ENCODE measurements at places on chromosomes 4 and X.

- no peak for DNase-seq
These were observed 80.9 kb upstream of the TLR3 start for GRCh38 chr4:185987961-185988627.

DNA sequence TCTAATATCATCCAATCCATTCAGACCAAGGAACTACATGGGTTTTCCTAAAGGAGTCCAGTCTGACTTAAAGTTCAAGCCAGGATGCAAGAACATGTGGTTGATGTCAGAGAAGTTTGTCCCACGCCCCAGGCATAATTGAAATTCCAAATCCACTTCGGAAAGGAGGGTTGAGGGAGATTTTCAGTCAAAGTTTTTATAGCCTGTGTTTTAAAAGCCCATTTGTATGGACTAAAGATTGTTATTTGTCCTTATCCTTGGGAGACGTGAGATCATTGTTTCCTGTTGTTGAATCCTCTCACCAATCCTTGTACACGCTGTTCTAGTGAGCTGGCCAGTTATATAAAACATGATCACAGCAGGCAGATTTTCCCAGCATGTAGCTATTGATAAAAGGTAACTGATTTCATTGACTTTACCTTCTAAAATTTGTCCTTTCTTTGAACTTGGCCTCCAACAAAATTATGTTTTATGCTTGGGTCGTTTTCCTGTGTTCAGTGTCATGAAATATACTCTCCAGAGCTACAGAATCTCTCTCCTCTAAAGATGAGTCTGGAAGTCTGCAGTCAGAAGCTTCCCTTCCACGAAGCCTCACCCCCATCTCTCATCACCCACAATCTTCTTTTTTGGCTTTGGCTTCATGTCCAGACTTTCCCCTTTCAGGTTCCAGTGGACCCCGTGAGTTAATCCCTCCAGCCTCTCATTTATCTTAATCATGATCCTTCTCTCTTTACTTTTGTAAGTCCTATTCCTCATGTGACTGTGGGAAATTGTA lies 92.9 kb downstream of the ATP10D start:
- no peak for DNase-seq

DNA sequence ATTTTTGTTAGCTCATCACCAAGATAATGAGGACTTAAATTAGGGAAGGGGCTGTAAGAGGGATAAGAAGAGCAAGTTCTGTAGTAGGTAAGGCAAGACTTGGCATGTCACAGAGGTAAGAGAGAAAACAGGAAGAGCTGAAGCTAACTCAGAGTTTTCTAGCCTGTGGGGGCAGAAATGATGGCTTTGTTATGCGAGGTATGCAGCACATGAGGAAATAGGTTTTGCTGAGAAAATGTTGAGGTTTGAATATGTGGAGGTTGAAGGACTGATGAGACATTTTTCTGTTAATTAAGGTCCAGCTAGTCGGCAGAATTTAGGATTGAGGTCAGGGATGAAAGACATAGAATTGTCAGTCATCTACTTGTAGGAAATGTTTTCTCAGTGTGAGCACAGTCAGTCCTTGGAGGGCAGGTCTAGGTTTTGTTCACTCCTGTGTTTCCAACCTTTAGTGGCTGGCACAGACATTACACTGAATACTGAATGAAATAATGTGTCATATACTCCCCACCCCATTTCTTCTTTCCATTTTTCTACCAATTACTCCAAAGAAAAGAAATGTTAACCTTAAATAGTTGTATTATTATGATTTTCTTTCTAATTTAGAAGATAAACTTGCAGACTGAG lies 154.0 kb upstream of the AADAT start:
- no peak for DNase-seq

DNA sequence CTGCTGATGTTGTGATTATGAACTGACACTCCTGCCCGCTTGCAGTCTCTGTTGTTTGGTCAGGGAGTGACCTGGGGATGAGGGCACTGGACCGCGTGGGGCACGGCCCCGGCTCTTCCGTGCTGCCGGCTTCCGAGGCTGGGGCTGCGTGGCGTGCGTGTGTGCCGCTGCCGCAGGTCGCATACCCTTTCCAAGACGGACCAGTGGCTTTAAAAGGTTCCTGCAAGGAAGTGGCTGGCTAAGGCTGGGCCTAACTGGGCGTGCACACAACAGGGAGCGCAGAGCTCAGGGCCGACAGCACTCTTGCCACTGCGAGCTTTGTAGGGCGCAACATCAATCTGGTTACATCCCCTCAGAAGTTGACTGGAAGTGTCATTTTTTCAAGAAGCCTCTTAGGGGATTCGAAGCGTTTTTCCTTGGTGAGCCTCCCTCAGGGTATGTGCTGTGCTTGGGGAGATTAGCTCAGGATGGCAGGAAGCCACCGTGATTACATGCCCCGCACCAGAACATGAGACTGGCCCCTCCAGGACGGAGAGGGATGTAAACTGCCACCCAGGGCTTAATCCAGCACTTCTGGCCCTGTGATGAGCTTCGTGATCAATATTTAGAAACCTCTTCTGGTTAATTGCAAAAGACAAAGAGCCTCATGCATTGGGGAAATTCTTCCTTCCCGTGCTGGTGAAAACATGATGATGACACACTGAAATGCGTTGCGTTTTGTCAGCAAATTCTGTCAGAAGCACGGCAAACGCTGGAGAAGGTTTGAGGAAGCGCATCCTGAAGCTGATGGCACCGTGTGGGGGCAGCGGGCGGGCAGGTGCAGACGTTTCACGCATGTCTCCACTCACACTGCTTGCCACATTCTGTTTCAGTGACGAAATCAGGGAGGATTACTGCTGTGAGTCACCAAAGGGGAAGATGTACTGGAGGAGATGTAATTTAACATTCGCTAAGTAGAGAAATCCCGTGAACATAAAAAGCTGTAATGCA lies 11.1 kb downstream of the MAEA start:
- DNase-seq: peak; percentile 77

DNA sequence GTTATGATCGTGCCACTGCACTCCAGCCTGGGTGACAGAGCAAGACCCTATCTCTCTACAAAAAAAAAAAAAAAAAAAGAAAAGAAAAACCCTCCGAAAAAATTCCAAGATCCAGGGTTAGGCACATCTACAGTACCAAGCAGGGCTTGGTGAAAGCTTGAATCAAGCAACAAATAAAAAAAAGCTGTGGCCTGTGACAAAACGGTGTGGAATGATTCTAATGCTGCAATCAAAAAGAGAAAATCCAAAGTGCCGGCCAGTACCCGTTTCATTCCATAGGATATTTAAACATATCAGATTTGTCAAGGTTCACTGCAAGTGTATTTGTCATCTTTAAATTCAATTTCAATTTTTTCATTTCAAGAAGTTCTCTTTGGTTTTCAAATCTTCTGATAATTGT lies 20.5 kb downstream of the RWDD4 start:
- no peak for DNase-seq

DNA sequence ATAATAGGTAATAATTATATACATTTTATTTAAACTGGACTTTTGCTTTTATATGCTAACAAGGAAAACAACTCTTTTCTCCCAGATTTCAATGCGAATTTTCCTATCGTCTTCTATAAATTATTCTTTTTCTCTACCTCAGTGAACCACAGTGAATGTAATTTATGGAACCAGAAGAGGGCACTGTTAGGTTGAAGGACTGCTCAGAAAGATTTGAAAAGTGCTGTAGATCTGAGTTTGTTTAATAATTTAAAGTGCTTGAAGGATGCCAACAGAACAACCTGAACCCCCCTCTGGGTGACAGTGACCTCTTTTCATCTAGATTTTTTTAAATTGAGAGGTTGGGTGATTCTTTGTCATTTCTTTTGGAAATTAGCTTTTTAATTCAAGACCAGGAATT lies 54.9 kb downstream of the PHOX2B start:
- DNase-seq: no peak

GRCh38 chrX:95974890-95975289 lies 709.8 kb upstream of the DIAPH2 start:
- DNase-seq: no peak

- DNase-seq: no peak
These were observed 774.2 kb upstream of the LCORL start for GRCh38 chr4:18795794-18796193.

DNA sequence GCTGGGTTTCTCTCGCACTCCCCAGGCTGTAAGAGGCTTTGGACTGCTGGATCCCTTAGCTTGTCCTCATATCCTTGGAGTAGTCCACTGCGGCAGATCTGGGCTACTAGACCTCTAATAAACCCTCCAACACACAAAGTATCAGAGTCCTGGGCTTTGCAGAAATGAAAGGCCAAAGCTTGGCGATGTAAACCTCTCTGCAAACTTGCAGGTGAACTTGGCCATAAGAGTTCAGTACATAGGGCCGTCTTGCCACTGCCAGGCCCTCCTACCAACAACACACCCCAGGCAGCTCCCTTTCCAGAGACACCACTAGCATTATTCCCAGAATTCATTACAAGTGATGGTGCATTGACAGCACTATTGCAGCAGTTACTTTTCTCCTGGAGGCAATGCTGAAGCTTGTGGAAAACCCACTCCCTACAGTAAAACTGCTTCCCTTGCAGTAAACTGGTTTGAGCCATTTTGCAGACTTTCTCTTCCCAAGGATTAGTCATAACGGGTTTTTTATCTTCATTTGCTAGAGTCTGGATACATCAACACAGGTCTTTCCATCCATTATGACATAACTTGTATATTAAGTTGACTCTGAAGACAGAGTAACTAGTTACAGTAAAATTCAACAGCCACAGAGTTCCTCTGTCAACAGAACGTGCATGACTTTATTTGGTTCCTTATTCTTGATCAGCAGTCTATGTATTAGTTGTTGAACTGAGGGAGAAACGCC lies 2.4 kb downstream of the ANKRD50 start:
- no peak for DNase-seq

GRCh38 chr4:164442180-164442579 lies 311.8 kb upstream of the SMIM31 start:
- no peak for DNase-seq

DNA sequence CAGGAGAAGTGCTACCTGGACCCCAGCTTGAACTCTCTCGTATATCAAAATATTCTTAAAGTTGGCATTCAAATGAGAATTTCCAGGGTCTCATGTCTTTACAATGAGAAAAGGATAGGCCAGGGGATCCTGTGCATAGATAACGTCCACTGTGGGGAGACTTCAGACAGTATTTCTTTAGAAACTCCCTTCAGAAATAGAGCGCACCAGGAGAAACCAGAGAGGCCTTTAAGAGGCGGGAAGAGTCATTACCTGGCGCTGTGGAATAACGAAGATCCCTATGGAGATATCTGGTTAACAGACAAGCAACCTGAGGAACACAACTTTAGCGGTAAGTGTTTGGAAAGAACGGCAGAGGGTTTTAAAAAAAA lies 600 bp downstream of the RADX start:
- DNase-seq: no peak

DNA sequence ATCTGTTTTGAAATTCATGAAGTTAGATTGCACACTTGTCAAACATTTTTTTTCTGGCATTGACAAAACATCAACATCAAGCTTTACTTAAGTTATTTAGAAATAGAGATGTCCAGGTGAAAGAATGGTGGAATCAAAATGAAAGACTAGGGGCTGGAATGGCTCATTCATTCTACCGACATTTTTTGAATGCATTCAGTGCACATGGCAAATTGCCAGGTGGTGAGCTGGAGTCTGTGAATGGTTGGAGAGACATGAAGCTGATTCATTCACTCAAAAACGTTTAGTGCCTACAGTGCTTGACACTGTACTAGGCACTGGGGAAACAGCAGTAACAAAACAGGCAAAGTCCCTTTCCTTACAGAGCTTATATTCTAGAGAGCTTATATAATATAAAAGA lies 292.4 kb downstream of the PPP1R2C start:
- no peak for DNase-seq

DNA sequence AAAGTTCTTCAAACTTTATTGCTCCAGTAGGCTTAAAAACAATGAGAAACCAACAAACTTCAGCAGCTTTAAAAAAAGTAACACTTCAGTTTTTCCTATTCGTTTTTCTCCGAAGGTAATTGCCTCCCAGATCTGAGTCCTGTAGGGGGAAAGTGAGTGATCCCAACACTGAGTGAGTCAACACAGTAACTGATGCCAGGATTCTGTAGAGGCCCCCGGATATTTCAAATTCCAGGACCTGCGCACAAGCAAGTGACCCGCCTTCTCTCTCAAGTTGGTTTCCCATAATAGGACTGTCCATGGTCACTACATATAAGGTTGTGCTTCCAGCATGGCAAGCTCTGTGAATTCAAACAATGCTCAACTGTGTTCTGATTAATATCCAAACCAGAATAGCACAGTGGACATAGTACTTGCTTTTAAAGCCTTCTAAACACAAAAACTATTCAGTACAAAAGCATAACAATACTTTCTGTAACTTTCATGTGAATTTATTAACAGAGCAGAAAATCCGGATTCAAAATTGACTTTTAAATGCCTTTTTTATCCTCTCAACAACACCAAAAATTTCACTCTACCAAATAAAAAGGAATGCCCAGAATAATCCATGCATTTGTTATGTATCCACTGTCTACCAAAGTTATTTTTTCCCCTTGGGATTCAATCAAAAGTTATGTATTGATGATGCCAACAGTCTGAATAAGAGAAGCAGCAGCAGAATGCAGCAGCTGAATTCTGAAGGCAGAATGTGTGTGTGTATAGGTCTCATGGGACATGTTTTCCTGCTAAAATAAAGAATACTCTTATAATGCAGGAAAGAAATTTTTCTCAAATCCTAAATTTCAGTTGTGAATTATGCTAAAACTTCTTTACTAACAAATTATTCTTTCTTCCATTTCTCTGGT lies at the start of gene DMD:
Gene DMD, minus strand, starts transcription at position 194 of the 905 bp plus-strand sequence. CDS start 237 bp downstream, outside the sequence.
- DNase-seq: no peak

DNA sequence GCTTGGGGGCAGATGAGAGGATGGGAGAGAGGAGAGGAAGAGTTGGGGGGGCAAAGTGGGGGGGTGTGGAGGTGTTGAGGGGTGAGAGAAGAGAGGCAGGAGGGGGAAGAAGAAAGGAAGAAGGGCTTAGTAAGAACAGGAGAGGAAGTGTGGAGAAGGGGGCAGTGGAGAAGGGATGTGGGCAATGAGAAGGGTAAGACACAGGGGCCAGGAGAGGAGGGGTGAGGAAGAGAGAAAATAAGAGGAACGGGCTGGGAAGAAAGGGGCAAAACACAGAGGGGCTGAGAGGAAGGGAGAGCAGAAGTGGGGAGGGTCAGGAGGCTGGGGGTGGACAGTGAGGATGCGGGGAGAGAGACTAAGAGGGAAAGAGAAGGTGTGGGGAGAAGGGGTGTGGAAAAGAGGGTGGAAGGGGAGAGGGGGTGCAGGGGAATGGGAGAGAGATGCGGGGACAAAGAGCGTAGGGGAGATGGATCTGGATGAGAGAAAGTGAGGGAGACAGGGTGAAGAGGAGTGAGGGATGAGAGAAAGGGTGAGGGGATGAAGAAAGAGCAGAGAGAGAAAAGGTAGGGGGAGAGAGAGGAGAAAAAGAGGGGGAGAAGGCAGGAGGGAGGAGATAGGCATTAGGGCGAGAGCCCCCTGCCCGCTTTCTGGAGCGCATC lies 12.9 kb downstream of the SH3KBP1 start:
- DNase-seq: no peak

- no peak for DNase-seq
These were observed 476 bp upstream of the CXCR3 start for GRCh38 chrX:71618787-71619186.

GRCh38 chr4:175234162-175234561 lies 316.0 kb downstream of the ADAM29 start:
- DNase-seq: no peak

GRCh38 chr4:79164907-79165610 lies 160.8 kb downstream of the NAA11 start:
- DNase-seq: no peak

GRCh38 chr4:37524267-37524666 lies 161.9 kb downstream of the RELL1 start:
- DNase-seq: no peak

All from activated CD4-positive, alpha-beta memory T cell treated with anti-CD3 and anti-CD28 coated beads for 36 hours (primary cell).